ENCODE measurements at places on chromosomes 1 and 21.

DNA sequence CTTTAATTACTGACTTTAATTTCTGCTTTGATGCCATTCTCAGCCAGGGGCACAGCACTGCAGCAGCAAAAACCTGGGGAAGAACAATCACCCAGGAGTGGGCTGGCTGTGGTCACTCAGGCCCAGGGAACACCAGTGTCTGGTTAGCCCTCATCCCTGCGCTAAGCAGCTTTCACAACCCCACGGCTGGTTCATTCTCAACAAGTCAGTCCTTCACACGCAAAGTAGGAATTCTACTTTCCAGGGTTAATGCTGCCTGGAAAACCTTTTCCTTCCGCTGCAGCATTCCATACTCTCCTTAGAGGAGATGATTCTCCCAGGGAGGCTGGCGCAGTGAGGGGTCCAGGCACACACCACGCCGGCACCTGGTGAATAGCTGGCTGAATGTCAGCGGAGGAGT is 24.3 kb upstream of the KCNE1 start:
- DNase-seq, result no peak

DNA sequence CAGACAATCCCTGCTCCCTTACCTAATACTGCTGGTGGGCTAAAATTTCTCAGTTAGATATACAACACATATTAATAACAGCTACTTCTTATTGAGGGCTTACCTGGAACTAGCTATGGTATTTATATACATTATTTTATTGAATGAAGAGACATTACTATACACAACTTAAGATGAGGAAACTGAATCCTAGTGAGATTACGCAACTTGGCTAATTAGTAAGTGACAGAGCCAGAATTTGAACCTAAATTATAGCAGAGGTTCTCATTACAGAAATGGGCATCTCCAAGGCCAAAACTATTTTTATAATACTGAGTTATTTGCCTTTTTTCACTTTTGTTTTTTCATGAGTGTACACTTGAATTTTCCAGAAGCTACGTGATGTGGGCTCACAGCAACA is 44.5 kb upstream of the SMYD2 start:
- no peak for DNase-seq

GRCh38 chr1:42211224-42211623 is 46.7 kb upstream of the GUCA2A start:
- no peak for DNase-seq

DNA sequence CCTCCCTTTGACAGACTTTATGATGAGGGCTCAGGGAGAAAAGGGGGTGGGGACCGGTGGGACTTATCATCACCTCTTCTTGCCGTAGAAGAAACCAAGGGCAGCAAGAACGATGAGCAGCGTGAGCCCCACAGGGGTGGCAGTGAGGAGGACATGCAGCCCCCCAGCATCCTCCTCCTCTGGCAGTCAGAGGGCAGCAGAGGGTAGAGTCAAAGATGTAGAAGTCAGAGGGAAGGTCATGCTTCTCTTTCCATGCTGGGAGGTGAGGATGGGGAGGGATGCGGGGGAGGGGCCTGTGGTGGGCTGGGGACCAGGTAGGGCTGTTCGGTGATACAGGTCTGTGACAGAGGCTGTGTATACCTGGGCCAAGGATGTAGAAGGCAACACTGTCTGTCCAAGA is 14.8 kb downstream of the INSRR start:
- DNase-seq, result no peak

- DNase-seq, result peak; percentile 51
Measured at GRCh38 chr1:225763716-225764548, 13.7 kb upstream of the SRP9 start.
